ENCODE measurements at places on chromosomes 6 and 20.

GRCh38 chr20:62002882-62003480 lies 62.7 kb downstream of the TAF4 start:
- DNase-seq = no peak

GRCh38 chr6:1406306-1407072 lies 17.1 kb downstream of the FOXF2 start:
- no peak for DNase-seq

DNA sequence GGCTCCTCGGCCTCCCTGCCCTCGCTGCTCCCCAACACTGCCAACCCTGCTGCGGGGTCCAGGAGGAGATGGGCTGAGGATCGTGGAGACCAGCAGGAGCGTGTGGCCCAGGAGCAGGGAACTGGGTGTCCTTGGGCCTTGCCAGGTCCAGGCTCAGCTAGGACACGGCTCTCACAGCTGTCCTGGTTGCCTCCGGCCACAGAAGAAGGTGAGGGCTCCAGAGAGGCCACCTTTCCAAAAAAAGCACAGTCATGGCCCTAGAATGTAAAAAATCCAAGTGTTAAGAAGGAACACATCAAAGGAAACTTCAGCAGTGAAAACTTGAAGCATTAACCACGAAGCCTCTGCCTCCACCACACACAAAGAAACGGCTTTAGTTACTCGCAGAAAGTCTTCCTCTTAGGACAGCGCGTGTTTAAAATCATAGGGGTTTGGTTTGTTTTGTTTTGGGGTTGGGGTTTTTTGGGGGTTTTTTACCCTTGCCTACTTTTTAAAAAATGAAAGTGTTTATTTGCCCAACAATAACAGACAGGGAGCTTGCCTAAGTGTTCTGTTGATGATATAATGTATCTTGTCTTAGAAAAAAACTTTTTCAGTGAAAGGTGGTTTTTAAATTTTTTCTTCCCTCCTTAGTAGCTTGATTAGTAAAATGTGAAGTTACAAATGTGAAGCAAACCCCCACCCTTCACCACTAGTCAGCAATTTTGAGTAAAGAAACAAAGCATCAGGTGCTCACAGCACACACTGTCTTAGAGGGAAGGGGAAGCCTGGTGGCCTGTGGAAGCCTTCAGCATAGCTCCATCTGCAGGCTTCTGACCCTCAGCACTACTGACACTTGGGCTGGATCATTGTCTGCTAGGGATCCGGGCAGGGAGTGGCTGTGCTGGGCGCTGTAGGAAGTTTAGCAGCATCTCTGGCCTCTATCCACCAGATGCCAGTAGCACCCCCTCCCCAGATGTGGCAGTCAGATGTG lies 60.0 kb downstream of the PTPN1 start:
- no peak for DNase-seq

GRCh38 chr20:60420676-60421229 lies 462.5 kb downstream of the CDH26 start:
- DNase-seq = no peak

DNA sequence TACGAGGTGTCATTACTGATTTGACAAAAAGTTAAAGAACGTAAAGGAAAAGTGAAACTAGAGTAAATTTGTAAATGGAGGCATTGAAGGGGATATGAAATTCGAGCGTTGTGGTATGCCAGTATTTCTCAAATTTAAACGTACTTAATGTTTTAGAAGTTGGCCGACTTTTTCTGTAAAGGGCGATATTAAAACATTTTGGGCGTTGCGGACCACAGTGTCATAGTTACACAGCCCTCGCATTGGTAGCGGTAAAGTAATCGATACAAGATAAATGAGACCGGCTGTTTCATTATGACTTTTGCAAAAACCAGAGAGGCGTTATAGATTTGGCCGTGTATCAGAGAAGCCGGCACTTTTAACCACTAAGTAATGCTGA lies 39.6 kb downstream of the OR2B2 start:
- DNase-seq = no peak

- no peak for DNase-seq
Measured at GRCh38 chr6:103819509-103819908, 1040.2 kb downstream of the HACE1 start.

Measured in LNCaP clone FGC (cell line).